ENCODE measurements at places on chromosomes 4 and X. TPM values are rescaled to one million over a fixed set of nuclear protein-coding genes. Genes with fewer than 3 reads are reported as not detected.
A peak's percentile ranks its signal among the peaks of the same experiment; 100 is the strongest.

Gene SUPT20HL2
- total RNA-seq = not detected

DNA sequence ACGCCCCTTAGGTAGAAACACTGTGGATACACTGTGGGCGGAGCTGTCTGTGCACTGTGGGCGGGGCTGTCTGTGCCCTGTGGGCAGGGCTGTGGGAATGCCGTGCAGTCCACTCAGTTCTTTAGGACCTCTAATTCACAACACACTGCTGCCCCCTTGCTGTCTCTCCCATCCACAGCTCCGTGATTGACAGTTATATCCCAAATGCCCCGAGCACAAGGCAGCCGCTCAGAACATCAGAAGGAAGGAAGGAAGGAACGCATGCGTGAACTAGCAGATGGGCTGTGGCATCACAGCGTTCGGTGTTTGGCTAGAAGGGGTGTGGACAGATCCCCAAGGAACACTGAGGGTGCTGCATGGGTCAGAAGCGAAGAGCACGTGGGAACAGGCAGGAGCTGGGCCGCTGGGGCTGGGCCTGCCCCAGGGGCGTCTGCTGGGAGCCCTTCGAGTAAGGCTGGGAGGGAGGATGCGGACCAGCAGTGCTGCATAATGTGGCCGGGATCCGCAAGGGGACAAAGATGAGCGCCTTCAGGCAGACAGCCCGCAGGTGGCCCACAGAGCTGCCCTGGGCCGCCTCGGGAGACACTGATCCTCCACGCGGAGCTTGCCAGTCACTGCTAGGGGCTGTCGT lies 29.8 kb downstream of the ACOX3 start:
- H3K4me3 ChIP-seq = no peak overlapping the region
- peaks cover 8% of the 10 kb centered on the region for H3K36me3 ChIP-seq
- DNase-seq = peak; percentile 80

- no peak overlapping the region for H3K27ac ChIP-seq
- peak; percentile 59 for DNase-seq
- no peaks in the 10 kb centered on the region for H3K27me3 ChIP-seq
- H3K4me1 ChIP-seq = 0 out of 2 replicates have a peak, but pooled peaks cover 5% of the 10 kb centered on the region
- no peak overlapping the region for H3K4me3 ChIP-seq
- H3K36me3 ChIP-seq = no peaks in the 10 kb centered on the region
Measured at GRCh38 chr4:186201535-186202230, 10.3 kb downstream of the CYP4V2 start.

GRCh38 chr4:20391198-20391597 lies 139.5 kb downstream of the SLIT2 start:
- DNase-seq = no peak
- no peak overlapping the region for H3K4me3 ChIP-seq
- H3K27ac ChIP-seq = no peak overlapping the region

- no peak overlapping the region for H3K4me3 ChIP-seq
- DNase-seq = no peak
- no peak overlapping the region for H3K27ac ChIP-seq
- no peaks in the 10 kb centered on the region for H3K36me3 ChIP-seq
- 0 out of 2 replicates have a peak, but pooled peaks cover 2% of the 10 kb centered on the region for H3K27me3 ChIP-seq
- no peaks in the 10 kb centered on the region for H3K4me1 ChIP-seq
Measured at GRCh38 chr4:1133033-1133432, 19.7 kb upstream of the RNF212 start.

DNA sequence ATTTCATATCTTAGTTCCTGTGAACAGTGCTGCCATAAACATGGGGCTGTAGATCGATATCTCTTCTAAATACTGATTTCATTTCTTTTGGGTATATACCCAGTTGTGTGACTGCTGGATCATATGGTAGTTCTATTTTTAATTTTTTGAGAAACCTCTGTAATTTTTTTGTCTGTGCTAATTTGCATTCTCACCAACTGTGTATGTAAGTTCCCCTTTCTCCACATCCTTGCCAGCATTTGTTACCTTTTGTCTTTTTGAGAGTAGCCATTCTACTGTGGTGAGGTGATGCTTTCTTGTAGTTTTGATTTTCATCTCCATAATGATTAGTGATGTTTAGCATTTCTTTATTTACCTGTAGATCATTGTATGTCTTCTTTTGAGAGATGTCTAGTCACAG lies 2086.5 kb upstream of the TENM3 start:
- H3K27me3 ChIP-seq = no peaks in the 10 kb centered on the region
- H3K27ac ChIP-seq = no peak overlapping the region
- H3K4me1 ChIP-seq = 0 out of 2 replicates have a peak, but pooled peaks cover 6% of the 10 kb centered on the region

DNA sequence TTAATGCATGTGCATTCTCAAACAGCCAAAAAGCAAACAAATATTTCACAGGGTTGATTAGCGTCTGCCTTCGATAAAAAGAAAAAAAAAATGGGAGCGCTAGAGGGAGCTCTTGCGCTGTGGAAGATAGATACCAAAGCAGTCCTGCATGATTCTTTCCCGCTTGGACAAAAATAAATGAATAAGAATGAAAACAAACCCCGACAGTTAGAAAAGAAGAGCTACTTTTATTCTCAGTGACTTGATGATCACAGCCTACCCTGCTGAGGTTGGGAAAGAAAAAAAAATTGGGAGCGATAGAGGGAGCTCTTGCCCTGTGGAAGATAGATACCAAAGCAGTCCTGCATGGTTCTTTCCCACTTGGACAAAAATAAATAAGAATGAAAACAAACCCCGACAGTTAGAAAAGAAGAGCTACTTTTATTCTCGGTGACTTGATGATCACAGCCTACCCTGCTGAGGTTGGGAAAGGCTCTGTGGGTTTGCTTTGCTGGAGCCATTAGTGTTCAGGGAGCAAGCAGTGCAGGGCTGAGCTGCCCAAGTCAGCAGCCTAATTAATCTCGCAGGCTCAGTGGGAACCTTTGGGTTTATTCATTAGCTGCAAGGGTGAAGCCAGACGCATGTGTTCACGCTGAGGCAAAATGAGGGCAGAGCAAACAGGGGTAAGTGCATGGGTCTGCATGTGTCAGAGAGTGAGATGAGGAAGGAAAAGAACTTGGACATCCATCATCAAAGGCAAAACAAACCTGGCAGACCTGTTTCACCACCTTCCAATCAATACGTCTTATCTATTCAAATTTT lies 249.3 kb upstream of the PRKX start:
- peak; percentile 1 for DNase-seq
- no peaks in the 10 kb centered on the region for H3K36me3 ChIP-seq
- H3K4me3 ChIP-seq = no peak overlapping the region

DNA sequence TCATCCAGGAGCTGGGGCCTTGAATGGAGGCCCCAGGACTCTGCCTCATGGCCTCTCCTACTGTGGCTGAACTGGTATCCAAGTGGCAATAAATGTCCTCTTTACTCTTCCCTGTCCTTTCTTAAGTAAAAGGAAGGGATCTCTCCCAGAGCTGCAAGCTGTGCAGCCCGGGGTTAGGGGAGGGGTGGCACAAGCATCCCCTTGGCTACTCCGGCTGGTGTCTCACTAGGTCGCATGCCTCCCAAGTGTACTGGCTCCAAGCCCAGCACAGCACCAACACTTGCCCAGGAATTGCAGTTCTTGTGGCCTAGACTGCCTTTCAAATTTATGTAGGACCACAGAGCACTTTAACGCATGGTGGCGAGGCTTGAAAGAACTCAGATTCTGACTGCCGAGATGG lies 44.7 kb upstream of the MED14 start:
- DNase-seq = no peak
- no peak overlapping the region for H3K27ac ChIP-seq
- no peaks in the 10 kb centered on the region for H3K27me3 ChIP-seq
- peaks cover 14% of the 10 kb centered on the region for H3K4me1 ChIP-seq

- H3K4me1 ChIP-seq = no peaks in the 10 kb centered on the region
- H3K27me3 ChIP-seq = no peaks in the 10 kb centered on the region
- no peak overlapping the region for H3K27ac ChIP-seq
- peak; percentile 59 for DNase-seq
Measured at GRCh38 chr4:107913283-107913899, 18.0 kb upstream of the CYP2U1 start.

DNA sequence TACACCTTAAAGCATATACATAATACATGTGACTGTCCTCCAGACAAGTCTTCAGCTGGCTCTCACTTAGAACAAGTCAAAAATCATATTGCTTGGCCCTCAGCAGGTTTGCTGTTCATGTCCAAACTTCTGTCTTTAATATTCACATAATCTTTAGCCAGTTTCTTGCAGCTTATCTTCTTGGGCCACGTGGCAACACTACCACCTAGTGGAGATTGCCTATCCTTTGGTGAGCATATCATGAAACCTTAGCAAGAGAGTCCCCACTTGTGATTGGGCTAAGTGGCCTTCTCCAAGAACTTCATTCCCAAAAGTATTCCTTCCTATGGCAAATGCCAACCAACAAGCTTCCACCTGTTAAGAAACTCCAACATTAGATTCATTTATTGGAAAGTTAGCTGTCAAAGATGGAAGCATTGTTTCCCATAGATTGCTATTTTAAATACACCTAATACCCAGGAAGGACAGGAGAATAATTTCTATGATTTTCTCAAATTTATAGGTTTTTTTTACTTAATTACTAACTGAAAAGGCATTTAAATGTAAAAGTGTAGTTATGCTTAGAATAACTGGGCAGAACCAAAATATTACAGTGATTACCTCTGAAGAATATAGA lies 231.9 kb upstream of the INTU start:
- H3K4me3 ChIP-seq = no peak overlapping the region
- no peaks in the 10 kb centered on the region for H3K27me3 ChIP-seq
- no peaks in the 10 kb centered on the region for H3K4me1 ChIP-seq
- no peaks in the 10 kb centered on the region for H3K36me3 ChIP-seq
- DNase-seq = peak; percentile 66

Gene DRD5
- not detected for total RNA-seq

- no peak for DNase-seq
- H3K36me3 ChIP-seq = no peaks in the 10 kb centered on the region
- no peaks in the 10 kb centered on the region for H3K27me3 ChIP-seq
- H3K4me3 ChIP-seq = no peak overlapping the region
Measured at GRCh38 chr4:108527723-108528122, 92.7 kb upstream of the RPL34 start.

DNA sequence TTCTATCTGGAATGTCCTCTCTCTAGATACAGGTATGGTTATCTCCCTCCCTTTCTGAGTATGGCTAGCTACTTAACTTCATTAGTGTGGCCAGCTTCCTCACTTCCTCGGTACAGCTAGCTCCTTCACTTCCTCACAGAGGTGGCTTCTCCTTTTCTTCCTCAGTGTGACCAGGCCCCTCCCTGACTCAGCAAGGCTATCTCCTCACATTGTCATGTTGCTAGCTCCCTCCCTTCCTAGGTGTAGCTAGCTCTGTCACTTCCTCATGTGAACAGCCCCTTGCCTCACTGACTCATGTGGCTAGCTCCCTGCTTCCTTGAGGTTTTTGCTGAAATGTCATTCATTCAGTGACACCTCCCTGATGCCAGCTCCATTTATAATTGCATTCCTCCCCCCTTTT lies 67.3 kb upstream of the DDIT4L start:
- no peaks in the 10 kb centered on the region for H3K27me3 ChIP-seq
- H3K36me3 ChIP-seq = no peaks in the 10 kb centered on the region
- H3K27ac ChIP-seq = no peak overlapping the region
- DNase-seq = no peak
- H3K4me3 ChIP-seq = no peak overlapping the region

GRCh38 chrX:9677098-9677739 lies 88.4 kb downstream of the GPR143 start:
- H3K4me3 ChIP-seq = no peak overlapping the region
- no peak for DNase-seq
- H3K36me3 ChIP-seq = peaks cover 7% of the 10 kb centered on the region

- DNase-seq = no peak
- H3K4me3 ChIP-seq = no peak overlapping the region
- no peaks in the 10 kb centered on the region for H3K36me3 ChIP-seq
Measured at GRCh38 chr4:188198982-188199792, 59.9 kb downstream of the TRIML1 start.

DNA sequence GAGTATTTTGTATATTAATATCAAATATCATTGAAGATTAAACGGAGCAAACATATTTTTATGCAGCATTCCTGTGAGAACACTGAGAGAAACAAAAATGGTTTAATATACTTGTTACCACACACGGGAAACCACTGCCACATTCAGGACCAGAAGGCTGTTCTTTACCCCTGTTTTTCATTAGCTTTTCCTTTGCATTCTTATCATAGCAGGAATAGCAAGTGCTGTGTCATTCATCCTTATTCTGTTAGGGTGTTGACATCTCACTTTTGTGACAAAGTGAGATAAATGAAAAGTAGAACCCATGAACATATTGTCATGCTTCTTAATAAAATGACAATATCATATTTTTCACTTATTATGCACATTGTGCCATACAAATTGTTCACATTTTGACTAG lies 212.4 kb upstream of the NDST4 start:
- no peaks in the 10 kb centered on the region for H3K36me3 ChIP-seq
- no peaks in the 10 kb centered on the region for H3K4me1 ChIP-seq
- no peak for DNase-seq
- H3K4me3 ChIP-seq = no peak overlapping the region
- H3K27ac ChIP-seq = no peak overlapping the region

Gene HOPX
- not detected for total RNA-seq

Gene DMP1
- not detected for total RNA-seq

DNA sequence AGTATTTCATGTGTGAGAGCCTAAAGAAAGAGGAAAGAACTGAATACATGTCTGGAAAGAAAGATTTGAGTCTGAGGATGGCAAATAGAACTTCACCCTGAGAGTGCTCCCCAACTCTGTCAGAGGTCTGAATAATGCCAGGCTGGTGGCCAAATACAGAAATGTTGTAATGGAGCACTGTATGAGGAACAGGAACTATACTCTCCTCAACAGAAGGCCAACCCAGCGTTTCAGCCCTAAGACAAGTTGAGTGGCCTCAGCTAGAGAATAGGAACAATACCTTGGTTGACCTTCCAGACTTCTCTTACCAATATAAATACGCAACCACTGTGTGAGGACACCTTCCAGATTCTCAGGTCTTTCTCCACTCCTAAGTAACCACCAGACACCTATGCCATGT lies 94.5 kb upstream of the STIM2 start:
- no peak overlapping the region for H3K27ac ChIP-seq
- H3K27me3 ChIP-seq = no peaks in the 10 kb centered on the region
- no peaks in the 10 kb centered on the region for H3K4me1 ChIP-seq
- no peaks in the 10 kb centered on the region for H3K36me3 ChIP-seq
- no peak overlapping the region for H3K4me3 ChIP-seq
- DNase-seq = no peak

DNA sequence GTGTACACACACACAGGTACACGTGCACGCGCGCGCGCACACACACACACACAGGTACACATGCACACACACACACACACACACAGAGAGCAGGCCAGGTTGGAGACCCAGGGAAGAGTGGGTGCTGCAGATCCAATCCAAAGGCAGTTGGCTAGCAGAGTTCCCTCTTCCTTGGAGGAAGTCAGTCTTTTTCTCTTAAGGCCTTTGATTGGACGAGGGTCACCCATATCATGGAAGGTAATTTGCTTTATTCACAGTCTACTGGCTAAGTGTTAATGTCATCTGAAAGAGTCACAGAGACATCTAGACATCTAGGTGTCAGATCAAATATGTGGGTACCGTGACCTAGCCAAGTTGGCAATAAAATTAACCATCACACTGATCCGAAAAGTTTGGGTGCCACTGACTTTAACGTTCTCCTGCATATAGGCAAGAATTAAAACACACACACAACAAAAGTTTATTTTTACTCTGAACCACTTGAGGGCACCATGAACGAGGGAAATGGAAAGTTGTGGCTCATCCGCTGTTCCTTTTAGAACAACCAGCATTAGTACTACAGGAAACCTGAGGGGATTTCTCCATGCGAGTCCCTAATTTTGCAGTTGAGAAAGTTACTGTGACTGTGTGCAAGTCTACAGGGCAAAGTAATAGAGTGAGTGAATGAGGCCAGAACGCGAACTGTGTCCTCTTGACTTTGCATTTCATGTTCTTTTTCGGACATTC lies 66.0 kb upstream of the STOX2 start:
- no peak overlapping the region for H3K27ac ChIP-seq
- H3K36me3 ChIP-seq = no peaks in the 10 kb centered on the region
- H3K4me1 ChIP-seq = no peaks in the 10 kb centered on the region
- no peak overlapping the region for H3K4me3 ChIP-seq
- DNase-seq = no peak

All from HepG2 (cell line).